Effector memory CD4-positive, alpha-beta T cell (primary cell): ENCODE measurements at places on chromosomes 12 and 14.

GRCh38 chr14:43438056-43438455 lies 1069.0 kb downstream of the FSCB start:
- H3K27ac ChIP-seq = no peak overlapping the region
- DNase-seq = no peak
- no peaks in the 10 kb centered on the region for H3K36me3 ChIP-seq
- H3K27me3 ChIP-seq = no peaks in the 10 kb centered on the region
- no peaks in the 10 kb centered on the region for H3K4me1 ChIP-seq

DNA sequence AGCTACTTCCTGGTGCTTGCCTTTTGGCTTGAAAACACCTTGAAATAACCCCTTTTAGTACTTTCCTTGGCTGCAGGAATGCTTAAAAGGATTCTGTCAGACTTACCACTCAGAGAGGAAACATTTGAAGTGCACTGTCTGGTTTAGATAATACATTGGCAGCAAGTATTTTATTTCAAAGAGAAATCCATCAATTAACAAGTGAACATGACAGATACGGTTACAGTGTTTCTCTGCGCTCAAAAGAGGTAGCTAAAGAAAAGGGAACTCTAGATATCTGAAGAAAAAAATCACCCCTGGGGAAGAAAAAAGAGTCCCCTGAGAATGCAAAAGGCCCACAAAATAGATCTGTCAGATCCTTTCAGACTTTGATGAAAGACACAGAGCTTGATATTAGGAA lies 421.9 kb downstream of the LRFN5 start:
- no peaks in the 10 kb centered on the region for H3K4me1 ChIP-seq
- H3K27me3 ChIP-seq = no peaks in the 10 kb centered on the region
- no peak for DNase-seq
- no peaks in the 10 kb centered on the region for H3K36me3 ChIP-seq
- H3K27ac ChIP-seq = no peak overlapping the region

DNA sequence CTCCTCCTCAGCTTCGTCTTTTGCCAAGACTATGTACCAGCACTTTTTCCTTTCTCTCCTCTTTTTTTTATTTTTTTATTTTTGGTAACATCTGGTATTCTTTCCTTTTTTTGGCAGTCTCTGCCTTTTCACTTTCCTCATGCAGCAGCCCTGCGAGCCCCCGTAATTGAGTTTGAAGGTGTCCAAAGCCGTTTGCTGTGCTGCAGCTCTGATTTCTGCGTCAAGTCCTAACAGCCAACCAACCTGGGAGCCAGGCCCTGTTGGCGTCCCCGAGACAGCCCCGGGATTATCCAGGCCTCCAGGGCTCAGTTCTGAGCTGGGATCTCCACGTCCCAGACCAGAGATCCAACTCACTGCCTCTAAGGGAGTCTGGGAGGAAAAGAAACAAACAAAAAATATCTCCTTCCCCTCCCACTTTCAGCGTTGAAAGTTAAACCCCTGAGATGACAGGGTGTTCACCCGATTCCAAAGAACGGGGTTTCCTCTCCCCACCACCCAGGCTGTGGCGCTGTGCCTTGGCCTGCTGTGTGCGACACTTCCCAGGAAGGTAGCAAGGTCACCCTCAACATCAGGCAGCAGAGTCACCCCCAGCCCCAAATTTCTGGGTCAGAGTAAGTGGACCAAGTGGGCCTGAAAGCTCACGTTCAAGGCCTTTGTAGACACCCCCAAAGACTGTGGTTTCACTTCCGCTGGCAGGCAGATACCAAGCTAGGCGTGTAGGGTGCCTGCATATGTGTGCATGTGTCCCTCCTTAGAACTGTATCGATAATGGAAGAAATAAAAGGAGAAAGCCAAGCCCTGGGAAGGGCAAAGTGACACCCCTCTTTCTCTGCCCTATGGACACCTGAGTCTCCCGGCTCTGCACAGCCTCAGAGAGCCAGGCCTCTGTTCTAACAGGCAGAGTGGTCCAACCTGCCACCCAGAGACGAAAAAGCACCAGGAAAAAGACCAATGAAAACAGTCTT lies 11.1 kb downstream of the BCL11B start:
- no peaks in the 10 kb centered on the region for H3K27me3 ChIP-seq
- H3K27ac ChIP-seq = peak overlapping the region; percentile 97
- H3K4me3 ChIP-seq = peak overlapping the region; percentile 43

- no peak overlapping the region for H3K27ac ChIP-seq
- peak overlapping the region; percentile 91 for H3K4me3 ChIP-seq
- no peak for DNase-seq
- H3K4me1 ChIP-seq = no peaks in the 10 kb centered on the region
- no peaks in the 10 kb centered on the region for H3K36me3 ChIP-seq
- no peaks in the 10 kb centered on the region for H3K27me3 ChIP-seq
Measured at GRCh38 chr14:106843386-106843785, 1317.0 kb downstream of the TMEM121 start.

- H3K27me3 ChIP-seq = no peaks in the 10 kb centered on the region
- H3K27ac ChIP-seq = no peak overlapping the region
- no peak overlapping the region for H3K4me3 ChIP-seq
- no peak for DNase-seq
- H3K4me1 ChIP-seq = no peaks in the 10 kb centered on the region
- H3K36me3 ChIP-seq = no peaks in the 10 kb centered on the region
Measured at GRCh38 chr14:55301437-55302121, 30.4 kb downstream of the FBXO34 start.

GRCh38 chr12:132500142-132500855 lies 10.3 kb downstream of the FBRSL1 start:
- no peak overlapping the region for H3K4me3 ChIP-seq
- DNase-seq = no peak
- H3K27ac ChIP-seq = no peak overlapping the region
- H3K27me3 ChIP-seq = no peaks in the 10 kb centered on the region

GRCh38 chr14:57323721-57324120 lies 55.0 kb downstream of the AP5M1 start:
- no peaks in the 10 kb centered on the region for H3K27me3 ChIP-seq
- H3K4me1 ChIP-seq = no peaks in the 10 kb centered on the region
- H3K27ac ChIP-seq = no peak overlapping the region
- no peak overlapping the region for H3K4me3 ChIP-seq
- DNase-seq = no peak

- DNase-seq = no peak
- H3K4me1 ChIP-seq = no peaks in the 10 kb centered on the region
- no peak overlapping the region for H3K27ac ChIP-seq
- H3K36me3 ChIP-seq = no peaks in the 10 kb centered on the region
- H3K27me3 ChIP-seq = no peaks in the 10 kb centered on the region
Measured at GRCh38 chr12:109124878-109125648, 8.7 kb downstream of the ACACB start.

DNA sequence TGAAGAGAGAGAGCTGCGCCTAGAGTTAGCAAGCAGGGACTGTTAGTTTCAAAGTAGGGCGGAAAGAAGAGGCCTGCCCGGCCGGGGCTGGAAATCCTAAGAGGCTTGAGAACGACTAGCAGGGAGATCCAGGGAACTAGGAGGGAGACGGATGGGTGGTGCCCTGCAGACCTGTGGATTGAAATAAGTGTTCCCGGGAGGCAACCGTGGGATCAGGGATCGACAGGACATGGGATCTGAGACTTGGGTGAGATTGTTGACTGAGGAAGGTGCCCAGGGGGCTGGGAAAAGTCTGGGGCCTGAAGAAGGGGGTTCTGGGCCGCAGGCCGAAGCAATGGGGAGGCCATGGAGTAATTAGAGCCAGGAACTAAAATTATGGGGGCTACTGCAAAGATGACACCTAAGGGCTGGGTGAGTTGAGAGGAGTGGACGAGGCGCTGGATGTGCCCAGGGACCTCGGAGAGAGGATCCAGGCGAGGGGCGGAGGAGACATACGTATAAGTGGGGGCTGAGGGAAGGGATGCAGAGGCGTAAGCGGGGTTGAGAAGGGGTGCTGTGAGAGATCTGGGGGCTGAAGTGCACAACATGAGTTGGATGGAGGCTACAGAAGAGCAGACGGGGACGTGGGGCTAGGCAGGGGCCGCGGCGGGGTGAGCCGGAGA lies 635 bp downstream of the LTA4H start:
- DNase-seq = no peak
- H3K36me3 ChIP-seq = no peaks in the 10 kb centered on the region
- H3K4me3 ChIP-seq = peak overlapping the region; percentile 91
- H3K27ac ChIP-seq = peak overlapping the region; percentile 84
- H3K27me3 ChIP-seq = no peaks in the 10 kb centered on the region

GRCh38 chr12:65081496-65081895 lies 39.6 kb downstream of the WIF1 start:
- DNase-seq = no peak
- H3K36me3 ChIP-seq = no peaks in the 10 kb centered on the region
- no peak overlapping the region for H3K27ac ChIP-seq
- no peaks in the 10 kb centered on the region for H3K4me1 ChIP-seq
- no peaks in the 10 kb centered on the region for H3K27me3 ChIP-seq
- H3K4me3 ChIP-seq = no peak overlapping the region
